Neuronal stem cell (in vitro differentiated cells): ENCODE measurements at places on chromosomes 7 and 10.
A peak's percentile ranks its signal among the peaks of the same experiment; 100 is the strongest.

DNA sequence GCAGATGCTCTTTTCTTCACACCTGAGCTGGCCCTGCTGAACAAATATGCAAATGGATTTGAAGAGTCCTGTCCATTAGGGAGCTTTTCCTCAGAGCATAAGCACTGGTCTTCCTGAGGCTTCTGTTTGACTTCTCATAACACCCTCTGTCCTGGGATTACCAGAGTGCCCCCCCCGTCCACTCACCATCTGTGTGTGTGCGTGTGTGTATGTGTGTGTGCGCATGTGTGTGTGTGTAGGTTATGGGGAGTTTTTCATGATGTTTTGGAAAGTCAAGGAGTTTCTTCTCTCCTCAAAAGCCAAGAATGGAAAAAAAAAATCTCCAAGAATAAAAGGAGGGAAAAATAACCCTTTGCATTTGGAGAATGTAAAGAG, 57.7 kb upstream of the COMTD1 start:
- DNase-seq: no peak

DNA sequence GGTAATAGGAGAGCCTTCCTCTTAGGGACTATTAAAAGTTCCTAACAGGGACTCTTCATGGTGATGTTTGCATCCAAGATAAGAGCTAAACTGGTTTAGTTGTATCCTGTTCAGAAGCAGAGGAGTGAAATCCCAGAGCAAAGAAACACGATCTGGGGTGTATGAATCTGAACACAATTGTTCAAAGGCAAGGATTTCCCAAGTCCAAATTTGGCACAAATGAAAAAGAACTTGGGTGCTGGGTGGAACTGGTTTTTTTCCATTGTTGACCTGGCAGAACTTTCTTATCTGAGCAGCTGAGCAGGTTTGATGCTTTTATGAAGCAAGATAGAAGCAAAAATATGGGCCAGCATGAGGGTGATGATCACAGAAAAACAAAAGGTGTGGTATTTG, 6.0 kb downstream of the AGFG2 start:
- no peak for DNase-seq

- peak; percentile 63 for DNase-seq
These were observed 868 bp downstream of the EMX2 start for GRCh38 chr10:117543225-117544003.

- no peak for DNase-seq
These were observed 186.8 kb downstream of the PHTF2 start for GRCh38 chr7:77985232-77985973.

DNA sequence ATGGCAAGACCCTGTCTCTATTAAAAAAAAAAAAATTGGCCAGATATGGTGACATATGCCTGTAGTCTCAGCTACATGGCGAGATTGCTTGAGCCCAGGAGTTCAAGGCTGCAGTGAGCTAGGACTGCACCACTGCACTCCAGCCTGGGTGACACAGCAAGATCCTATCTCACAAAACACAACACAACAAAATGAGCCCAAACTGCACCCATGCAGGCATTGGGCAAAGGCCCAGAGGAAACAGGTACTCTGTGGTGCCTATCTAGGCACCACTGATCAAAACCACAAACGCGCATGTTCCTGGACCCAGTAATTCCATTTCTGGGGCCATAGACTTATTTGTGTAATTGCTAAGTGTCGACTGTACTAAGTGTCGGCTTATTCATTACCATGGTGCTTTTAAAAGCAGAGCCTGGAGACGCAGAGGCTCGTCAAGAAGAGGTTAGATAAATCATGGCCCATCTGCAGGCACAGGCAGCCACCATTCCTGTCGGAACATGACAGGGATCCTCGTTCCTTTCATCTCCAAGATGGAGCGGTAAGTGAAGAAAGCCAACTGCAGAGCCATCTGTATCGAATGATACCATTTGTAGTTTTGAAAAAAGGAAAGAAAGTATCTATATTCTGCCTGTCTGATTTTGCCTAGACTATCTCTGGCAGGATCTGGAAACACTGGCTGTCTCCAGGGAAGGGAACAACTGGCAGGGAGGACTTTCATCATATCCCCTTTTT, 160.4 kb upstream of the RHEB start:
- no peak for DNase-seq

DNA sequence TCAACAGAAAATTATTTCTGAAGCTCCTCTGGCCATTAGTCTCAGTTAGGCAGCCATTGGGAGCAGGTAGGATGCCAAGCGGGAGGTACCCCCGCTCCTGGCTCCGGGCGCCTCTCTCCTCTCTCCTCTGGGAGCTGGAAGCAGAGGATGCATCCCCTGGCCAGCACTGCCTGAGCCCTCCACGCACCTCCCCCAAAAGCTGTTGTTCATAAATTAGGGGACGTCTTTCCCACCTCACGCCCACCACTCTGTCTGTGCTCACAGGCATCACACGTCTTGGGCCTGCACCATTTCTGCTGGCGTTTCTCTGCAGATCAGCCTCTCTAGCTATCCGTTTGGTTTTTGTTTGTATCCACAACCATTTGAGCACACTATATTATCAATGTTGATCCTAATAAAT, 609.0 kb upstream of the FOXK1 start:
- no peak for DNase-seq

DNA sequence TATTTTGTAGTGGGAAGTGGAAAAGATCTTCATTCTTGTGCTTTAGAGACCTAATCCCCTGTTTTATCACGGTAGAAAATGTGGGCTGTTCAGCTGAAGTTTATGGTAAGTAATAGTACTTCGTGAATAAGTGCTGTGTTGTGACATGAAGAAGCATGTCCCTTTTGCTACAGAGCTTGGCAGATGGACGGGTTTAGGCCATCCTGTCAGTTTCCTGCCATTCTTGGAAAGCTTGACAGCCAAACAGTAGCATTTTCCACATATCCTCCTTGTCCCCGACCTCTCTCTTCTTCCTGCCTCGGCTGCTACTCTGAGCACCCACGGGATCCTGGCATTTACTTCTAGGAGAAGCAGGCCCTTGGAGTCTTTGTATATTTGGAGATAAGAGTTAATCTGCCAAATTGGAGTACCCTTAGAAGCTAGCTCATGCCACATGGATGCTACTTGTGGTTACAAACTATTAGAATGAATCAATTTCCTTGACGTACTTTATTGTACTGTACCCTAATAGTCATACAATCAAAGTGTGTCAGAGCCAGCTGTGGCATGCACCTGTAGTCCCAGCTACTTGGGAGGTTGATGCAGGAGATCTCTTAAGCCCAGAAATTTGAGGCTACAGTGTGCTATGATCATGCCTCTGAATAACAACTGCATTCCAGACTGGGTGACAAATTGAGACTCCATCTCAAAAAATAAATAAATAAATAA, 39.2 kb downstream of the PNLIPRP3 start:
- no peak for DNase-seq

- no peak for DNase-seq
These were observed 80.5 kb upstream of the INSYN2A start for GRCh38 chr10:127276794-127277462.

GRCh38 chr10:49347827-49348226, 48.1 kb downstream of the DRGX start:
- no peak for DNase-seq

- no peak for DNase-seq
These were observed 659.7 kb upstream of the IGFBP3 start for GRCh38 chr7:46580766-46581165.

DNA sequence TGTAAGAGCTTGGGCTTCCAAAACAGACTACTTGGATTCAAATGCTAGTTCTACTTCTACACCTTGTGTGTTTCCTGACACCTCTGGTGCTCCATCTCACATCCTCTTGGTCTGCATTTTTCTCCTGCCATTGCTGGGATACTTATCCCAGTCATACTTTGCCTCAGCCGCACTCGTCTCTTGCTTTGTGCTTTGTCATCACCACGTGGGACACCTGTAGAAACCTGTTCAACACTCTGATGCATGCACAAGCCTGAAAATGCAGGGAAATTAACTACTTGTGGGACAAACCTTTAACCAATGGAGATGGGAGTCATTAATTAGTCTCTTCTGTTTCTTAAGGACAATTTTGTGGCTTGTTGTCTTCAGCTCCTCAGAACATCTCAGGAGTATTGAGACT, 94.2 kb upstream of the PHYHIPL start:
- no peak for DNase-seq

DNA sequence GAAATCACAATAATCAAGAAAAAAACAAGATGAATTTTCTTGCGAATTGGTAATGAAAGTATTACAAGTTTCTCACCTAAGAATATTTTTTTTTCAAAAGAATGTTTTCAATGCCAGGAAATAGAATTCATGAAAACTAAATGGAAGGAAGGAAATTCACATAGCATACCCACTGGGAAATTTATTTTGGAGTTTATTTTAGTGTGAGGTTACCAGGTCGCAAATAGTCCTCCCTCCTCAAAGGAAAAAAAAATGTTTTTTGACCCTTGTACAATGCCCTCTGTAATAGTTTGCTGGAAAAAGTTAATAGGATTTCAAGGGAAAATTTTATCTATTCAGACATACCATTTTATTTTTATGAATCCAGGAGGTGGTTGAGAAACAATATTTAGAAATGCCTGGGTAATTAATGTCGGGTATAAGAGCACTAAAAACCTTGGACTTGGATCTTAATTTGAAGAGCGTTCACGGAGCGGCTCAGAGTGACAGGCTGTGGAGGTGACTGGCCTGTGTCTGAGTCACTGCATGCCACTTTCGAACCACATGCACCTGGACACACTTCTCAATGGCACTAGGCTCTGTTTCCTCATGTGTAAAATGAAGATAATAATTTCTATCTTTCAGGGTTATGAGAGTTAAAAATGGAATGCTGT, 28.2 kb downstream of the CUBN start:
- no peak for DNase-seq

GRCh38 chr7:149713731-149714068, 59.7 kb downstream of the ZNF467 start:
- no peak for DNase-seq

DNA sequence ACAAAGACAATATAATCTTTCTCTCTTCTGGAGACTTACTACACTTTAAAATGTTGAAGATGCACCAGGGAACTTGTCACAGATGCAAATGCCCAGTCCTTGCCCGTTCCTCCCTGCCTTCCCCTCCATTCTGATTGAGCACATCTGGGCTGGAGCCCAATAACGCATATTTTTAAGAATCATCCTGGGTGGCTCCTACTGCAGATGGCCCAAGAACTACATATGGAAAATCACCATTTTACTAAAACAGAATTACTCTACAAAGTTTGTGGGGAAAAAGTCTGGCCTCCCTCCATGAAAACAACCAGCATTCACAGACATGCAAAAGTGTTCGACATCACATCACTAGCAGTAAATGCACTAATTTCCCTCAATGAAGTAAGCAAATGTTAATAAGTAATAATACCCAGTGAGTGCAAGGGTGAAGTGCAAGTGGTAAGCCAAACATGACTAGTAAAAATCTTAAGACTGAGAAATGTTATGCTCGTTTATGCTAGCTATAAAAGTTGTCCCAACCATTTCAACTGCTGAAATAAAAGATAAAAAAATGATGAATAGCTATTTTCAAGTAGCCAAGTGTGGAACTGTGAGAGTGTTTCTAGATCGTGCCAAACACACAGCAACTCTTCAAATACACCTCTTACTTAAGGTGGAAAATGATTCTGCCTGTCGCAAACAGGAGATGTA, 43.5 kb downstream of the TSPAN12 start:
- DNase-seq: no peak

DNA sequence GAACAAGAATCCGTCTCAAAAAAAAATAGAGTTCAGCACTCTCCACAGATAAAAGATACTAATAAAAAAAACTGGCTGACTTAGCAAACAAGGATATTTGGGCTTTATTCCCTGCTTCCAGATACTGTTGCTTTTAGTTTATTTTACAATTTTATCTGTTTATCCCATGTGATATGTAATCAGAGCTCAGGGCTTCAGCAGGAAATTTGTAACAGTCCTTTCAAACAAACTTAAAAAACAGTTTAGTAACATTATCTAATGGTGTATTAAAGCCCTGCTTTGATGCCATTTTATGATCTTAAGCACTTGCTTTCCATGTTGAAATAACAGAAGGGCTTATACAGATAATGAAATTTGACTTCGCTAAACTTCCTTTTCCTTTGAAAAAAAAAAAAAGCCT, 28.1 kb downstream of the DCLRE1A start:
- no peak for DNase-seq

DNA sequence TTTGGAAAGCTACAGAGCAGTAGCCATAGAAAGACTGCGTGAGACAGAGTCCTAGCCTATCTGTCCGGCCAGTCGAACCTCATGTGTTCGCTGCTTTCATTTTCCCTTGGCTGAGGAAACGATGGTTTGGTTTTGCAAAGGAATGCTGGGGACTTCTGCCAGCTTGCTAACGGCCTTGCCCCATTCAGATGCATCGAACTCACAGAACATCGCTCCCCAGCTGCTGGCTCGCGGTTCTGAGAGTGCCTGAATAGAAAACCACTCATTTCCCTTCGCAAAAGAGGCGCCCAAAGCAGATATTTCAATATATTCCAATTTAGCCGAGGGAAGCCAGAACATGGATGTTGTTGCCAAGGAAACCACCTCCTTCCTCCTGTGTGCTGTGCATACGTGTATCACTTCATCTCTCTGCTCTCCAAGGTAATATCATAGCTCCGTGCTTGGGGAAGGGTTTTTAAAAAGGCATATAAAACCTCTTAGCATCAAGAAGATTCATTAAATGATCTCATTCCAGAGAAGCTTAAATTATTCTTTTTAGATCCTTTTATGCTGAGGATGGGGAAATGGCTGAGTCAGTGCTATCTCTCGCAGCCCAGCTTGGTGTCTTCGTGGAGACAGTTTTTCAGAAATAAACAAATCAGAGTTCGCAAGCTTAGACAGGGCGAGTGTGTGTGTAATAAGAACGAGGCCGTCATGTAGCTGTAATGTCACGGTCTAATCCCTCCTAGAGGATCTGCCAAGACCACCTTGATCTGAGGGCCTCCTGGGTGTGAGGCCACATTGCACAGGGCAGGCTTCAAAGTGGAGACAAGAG, 215.2 kb downstream of the RPS24 start:
- no peak for DNase-seq

GRCh38 chr7:15084368-15084767, 181.8 kb upstream of the DGKB start:
- no peak for DNase-seq

- peak; percentile 26 for DNase-seq
These were observed 3.1 kb upstream of the ELFN1 start for GRCh38 chr7:1666823-1667565.

GRCh38 chr7:44383566-44383965, 58.2 kb upstream of the CAMK2B start:
- DNase-seq: no peak

DNA sequence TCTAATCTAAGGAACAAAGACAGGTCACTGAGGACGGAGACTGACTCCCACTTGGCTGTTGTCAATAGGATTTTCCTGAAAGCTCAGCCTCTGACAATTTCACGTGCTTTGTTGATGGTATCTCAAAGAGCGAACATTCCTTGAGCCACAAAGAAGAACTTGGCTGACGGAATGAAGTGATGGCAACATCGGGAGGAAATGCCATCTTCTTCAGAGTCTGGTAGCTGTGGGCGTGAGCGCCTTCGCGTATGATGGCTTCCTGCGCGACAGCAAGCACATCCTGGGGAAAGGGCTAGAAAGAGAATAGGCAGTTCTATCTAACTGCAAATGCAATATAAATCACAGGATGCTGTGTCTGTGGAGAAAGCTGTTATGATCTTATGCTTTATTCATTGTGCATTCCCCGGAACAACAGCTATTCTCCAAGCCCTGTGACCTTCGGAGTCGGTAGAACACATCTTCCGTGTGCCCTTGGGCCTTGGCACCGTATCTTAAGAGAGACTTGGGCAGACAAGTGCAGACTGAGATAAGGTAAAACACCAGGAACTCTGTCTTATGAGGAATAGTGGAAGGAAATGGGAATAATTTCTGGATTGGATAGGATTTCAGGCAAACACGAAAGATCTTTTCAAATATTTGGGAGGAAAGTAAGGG, 19.6 kb upstream of the GTPBP4 start:
- no peak for DNase-seq
